Stimulated activated CD8-positive, alpha-beta memory T cell treated with anti-CD3 and anti-CD28 coated beads, Interleukin-7, amount 100 ng/mL, for 24 hours (primary cell): ENCODE measurements at places on chromosomes 3 and 15.

- DNase-seq = no peak
Measured at GRCh38 chr3:136177876-136178275, 18.3 kb downstream of the MSL2 start.

DNA sequence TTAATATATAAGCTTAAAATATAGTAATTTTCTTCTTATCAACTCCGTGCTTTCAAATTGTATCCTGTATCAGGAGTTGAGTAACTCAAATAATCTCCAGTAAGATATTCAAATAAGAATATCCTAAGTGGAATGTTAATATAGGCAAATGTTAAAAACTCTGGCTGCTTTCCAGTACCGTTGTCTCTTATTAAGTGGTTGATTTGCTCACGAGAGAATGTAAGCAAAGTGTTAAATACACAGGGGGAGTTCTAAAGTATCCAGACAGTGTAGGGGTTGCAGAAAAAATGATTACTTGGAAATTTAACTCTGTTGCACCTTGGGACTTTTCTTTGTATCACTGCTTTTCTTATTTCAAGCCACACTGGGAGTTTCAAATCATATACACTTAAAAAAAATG lies 478.9 kb upstream of the TBL1XR1 start:
- no peak for DNase-seq

DNA sequence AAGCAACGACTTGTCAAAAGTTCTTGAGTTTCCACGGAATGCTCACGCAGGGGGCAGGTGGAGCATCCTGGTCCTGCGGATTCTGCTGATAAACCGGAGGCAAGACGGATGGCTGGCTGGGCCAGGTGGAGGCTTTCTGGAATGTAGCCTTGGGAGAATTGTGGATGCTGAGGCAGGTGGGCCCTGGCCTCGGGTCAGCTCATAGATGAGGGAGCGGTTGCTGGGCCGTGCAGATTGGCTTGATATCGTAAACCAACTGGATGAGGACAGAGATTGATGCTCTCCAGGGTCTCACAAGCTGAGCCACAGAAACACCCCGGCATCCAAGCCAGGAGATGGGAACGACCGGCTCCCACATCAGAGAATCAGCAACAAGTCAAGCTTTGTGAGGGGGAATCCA lies 50.0 kb upstream of the TFRC start:
- DNase-seq = no peak

DNA sequence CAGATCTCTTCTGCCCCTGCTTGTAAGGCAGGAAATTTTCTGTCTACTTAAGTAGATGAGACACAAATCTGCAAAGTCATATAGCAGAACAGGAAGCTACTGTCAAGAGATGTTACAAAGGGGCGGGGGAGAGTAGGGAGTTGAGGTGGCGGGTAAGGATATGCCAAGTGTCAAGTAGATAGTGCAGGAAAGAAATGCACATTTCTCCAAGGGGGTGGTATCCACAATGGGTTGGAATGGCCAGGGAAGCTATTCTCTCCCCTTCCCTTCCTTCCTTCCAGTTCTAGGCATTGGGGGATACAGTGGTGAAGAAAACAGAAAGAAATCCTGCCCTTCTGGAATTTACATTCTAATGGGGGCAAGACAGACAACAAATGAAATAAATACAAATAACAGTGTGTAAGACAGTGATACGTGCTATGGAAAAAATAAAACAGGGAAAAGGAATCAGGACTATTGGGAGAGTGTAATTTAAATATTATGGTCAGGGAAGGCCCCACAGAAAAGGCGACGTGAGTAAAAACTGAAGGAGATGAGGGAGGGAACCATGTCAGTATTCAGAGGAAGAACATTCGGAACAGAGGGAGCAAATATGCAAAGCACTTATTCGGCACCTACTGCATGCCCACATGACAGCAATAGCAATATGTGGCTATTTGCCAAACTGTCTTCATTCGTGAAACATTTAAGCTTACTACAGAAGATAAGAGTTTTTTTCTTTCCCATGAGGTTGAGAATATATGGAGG lies 42.8 kb upstream of the RNU6-1 start:
- no peak for DNase-seq

- no peak for DNase-seq
Measured at GRCh38 chr3:65026151-65026550, 338.4 kb upstream of the ADAMTS9 start.

GRCh38 chr3:12824299-12824698 lies 17.1 kb downstream of the RPL32 start:
- no peak for DNase-seq

DNA sequence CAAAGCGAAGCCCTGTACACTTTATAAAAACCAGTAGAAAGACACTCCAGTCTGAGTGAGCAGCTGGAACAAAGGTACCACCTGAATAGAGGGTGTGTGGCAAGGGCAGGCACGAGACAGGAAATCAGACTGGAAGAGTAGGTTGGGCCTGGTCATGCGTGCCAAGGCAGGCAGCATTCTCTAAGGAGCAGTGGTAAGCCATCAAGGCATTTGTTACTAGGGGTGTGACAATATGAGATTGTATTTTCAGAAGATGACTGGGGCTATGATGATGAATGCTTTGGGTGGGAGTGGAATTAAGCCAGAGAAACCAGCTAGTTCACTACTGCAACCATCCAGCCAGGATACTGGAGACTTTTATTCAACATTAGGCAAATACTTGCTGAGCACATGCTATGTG lies 5.0 kb downstream of the JMJD7 start:
- no peak for DNase-seq

- DNase-seq = no peak
Measured at GRCh38 chr3:60729056-60729455, 522.2 kb downstream of the FHIT start.

GRCh38 chr15:36432161-36432560 lies 147.3 kb upstream of the CDIN1 start:
- DNase-seq = no peak

DNA sequence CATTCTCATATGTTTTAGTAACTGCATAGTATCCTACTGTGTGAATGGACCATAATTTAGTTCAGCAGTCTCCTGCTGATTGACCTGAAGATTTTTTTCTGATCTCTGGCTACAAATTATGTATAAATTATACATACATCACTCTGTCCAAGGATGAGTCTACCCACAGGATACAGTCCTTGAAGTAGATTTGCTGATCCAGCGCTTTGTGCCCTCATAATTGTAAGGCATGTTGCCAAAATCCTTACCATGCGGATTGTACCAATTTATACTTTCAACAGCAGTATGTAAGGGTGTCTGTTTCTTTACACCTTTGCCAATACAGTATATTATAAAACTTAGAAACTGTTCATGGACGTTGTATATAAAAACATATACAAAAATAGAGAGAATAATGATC lies 46.5 kb downstream of the ACAA1 start:
- DNase-seq = no peak

DNA sequence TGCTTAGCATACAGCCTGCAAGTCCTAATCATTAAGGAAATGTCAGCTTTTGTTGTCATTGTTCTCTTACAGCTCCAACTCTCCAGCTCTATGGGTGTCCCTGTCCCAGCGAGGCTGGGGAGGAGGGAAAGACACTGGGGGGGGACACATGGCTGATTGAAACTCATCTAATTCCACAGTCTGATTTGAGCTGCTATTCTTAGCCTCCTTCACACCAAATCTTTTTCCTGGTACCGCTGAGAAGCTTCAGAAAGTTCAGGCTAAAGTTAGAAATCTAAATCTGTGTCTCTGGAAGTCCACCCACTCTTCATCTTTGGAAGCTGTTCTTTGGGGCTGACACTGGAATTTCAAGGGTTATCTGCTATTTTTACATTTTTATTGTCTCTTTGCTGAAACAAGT lies 61.3 kb upstream of the RASGRP1 start:
- DNase-seq = no peak

DNA sequence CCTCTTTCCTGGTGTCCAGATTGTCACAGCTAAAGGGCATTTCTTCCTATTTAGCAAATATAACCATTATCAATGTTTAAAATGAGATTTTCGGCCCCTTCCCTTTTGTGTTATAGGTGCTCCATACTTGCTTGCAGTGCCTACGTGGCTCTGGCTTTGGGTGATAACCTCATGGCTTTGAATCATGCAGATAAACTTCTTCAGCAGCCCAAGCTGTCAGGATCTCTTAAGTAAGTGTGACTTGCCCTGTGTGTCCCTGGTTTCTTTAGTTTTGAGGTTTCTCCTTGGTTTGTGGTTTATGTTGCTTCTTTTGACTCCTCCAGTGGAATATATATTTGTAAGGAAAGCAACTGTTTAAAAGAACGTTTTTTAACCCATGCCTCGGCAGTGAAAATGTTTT lies 58.5 kb upstream of the TRIM71 start:
- no peak for DNase-seq

GRCh38 chr3:184259878-184260723 lies 1.3 kb downstream of the CAMK2N2 start:
- DNase-seq = no peak

DNA sequence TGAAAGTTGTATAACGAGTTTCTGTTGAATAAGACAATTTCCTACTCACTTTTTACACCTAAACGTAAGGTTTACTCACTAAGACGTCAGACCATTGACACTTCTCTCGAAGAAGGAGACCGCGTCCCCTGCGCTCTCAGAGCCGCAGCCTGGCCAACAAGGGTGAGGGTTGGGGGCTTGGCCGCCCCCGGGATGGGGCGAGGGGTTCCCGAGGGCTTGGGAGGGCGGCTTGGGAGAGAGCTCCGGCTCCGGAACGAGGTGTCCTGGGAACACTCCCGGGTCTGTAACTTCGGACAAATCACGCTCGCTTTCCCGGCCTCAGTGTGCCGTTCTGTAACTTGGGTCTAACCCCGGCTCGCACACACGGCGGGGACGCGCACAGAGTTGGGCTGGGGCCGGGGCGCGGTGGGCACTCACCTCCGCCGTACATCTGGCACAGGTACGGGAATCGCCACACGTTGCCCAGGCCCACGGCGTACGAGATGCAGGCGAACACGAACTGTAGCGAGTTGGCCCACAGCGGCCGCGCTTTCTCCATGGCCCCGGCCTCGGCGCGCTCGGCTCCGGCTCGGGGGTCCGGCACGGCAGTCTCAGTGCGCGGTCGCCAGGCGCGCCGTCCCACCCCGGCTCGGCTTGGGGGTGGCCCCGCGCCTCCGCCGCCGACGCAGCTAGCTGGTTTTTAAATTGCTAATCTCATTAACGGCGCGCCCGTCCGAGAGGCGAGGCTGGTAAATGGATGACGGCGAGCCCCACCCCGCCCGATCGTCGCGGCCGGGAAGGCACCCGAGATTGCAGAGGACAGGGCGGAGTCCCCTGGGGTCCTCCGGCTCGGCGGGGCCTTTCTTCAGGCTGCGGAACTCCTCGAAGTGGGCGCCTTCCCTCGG lies at the start of gene SLC6A20:
TSS of gene SLC6A20 (minus strand) at position 655 of the 884 bp plus-strand sequence. CDS start at position 538, 117 bp downstream.
- no peak for DNase-seq

DNA sequence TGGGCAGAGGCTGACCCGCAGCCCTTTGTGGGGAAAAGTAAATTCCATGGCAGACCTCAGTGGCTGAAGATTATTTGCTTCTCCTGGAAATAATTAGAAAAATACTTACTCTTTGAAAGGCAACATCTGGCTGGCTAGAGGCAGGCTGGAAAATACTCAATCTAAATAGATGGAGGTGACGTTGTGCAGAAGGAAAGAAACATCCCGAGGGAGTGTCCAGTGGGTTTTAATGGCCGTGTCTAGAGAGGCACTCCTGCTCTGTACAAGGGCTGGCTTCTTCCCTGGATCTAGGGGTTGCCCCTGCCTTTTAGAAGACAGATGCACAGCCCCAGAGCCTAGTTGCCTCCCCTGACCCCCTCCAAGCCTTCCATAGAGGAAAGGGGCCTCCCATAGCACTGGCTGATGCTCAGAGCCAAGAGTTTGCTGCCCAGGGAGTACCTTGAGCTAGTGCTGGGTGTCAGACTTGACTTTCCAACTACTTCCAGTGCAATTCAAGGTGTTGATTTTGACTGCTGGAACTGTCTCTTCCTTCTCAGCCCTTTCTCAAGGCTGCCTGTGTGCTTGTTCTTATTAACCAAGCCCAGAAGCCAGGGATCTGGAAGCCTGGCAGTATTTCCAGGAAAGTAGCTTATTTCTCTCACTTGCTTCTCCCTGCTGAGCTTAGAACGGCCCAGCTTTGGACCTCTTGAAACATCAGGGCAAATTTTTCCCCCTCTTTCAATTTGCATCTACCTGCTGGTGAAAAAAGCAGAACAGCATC lies 27.4 kb downstream of the CGNL1 start:
- DNase-seq = no peak

GRCh38 chr15:78368651-78369050 lies 28.5 kb downstream of the CRABP1 start:
- no peak for DNase-seq

- no peak for DNase-seq
Measured at GRCh38 chr3:174308736-174309135, 550.4 kb upstream of the NAALADL2 start.

GRCh38 chr3:168341192-168341815 lies 245.6 kb upstream of the GOLIM4 start:
- no peak for DNase-seq

DNA sequence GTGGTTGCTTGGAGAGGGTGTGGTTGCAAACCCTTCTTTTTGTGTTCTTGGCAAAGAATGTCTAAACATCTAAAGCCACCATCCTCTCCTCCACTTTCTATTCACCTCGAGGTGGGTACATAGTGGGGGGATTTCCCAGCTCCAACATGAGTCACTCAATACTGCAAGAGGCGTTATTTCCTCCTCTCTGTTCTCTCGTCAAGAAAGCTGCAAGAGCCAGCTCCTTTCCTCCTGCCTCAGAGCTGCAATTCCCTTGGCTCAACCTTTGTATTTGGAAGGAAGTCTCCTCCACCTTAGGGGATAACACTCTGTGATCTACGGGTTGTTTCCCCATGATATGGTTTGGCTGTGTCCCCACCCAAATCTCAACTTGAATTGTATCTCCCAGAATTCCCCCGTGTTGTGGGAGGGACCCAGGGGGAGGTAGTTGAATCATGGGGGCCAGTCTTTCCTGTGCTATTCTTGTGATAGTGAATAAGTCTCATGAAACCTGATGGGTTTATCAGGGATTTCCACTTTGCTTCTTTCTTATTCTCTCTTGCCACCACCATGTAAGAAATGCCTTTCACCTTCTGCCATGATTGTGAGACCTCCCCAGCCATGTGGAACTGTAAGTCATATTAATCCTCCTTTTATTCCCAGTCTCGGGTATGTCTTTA lies 138.4 kb downstream of the PLCL2 start:
- peak; percentile 12 for DNase-seq

- DNase-seq = no peak
Measured at GRCh38 chr15:31308185-31308639, 18.4 kb upstream of the KLF13 start.

DNA sequence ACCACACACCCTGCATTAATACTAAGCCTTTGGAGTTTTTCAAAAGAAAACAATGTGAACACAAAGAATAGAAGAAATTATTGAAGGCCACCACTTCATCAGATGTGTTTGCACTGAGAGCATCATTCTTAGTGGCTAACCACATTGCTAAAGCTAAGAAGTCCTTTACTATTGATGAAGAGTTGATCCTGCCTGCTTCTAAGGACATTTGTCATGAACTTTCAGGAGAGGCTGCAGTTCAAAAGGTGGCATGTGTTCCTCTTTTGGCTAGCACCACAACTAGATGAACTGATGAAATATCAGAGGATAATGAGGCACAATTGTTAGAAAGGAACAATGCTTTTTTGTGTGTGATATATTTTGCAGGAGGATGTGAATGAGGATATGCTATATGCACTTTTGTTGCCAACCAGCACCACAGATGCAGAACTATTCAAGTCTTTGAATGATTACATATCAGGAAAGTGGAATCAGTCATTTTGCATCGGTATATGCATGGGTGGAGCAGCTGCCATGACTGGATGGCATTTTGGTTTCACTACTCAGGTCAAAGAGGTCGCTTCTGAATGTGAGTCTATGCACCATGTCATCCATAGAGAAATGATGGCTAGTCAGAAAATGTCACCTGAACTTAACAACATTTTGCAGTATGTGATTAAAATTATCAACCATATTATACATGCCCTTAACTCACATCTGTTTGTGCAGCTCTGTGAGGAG lies 2.5 kb upstream of the EID1 start:
- DNase-seq = no peak
